Bladder microvascular endothelial cell (primary cell): ENCODE measurements at places on chromosomes 7 and 10. TPM values are rescaled to one million over a fixed set of nuclear protein-coding genes. Genes with fewer than 3 reads are reported as not detected.

Gene SYT15
- total RNA-seq: 0.32 and 0.44 TPM in 2 replicates

Gene LRRD1
- under 0.01 TPM in 2 replicates for total RNA-seq

Gene CPED1
- 2.2 and 5.0 TPM in 2 replicates for total RNA-seq

Gene SPDYE1
- not detected in 2 replicates for total RNA-seq

Gene C7orf33
- not detected in 2 replicates for total RNA-seq

Gene PON1
- total RNA-seq: under 0.01 TPM in 1 of 2 replicates, not detected in the other

Gene PVRIG
- total RNA-seq: not detected in 2 replicates

Gene ACTR3C
- total RNA-seq: 0.16 and 5.4 TPM in 2 replicates

Gene ACBD7
- total RNA-seq: 2.4 and 3.1 TPM in 2 replicates

Gene IDI2
- not detected in 2 replicates for total RNA-seq
